Kidney epithelial cell (primary cell): ENCODE measurements at places on chromosomes 12 and 14. TPM values are rescaled to one million over a fixed set of nuclear protein-coding genes. Genes with fewer than 3 reads are reported as not detected.

CLEC1B gene
- not detected in 2 replicates for total RNA-seq

EPYC gene
- not detected in 2 replicates for total RNA-seq

TBC1D30 gene
- total RNA-seq = 3.7 and 4.6 TPM in 2 replicates

TMCC3 gene
- total RNA-seq = 22.8 and 24.1 TPM in 2 replicates

C12orf54 gene
- not detected in 2 replicates for total RNA-seq

DUSP16 gene
- total RNA-seq = 22.7 and 24.5 TPM in 2 replicates

TROAP gene
- 4.8 and 10.3 TPM in 2 replicates for total RNA-seq

ENDOU gene
- not detected in 2 replicates for total RNA-seq

IFI27L1 gene
- total RNA-seq = 21.5 and 24.7 TPM in 2 replicates

GARIN6 gene
- not detected in 2 replicates for total RNA-seq

PLEKHG7 gene
- not detected in 2 replicates for total RNA-seq

GRCh38 chr12:51323966-51324895, at the start of gene BIN2:
TSS of gene BIN2 (minus strand) at chr12:51324174. CDS start at chr12:51324102, 72 bp downstream.
- no peak for DNase-seq

GRCh38 chr14:100147181-100147631, 12.2 kb downstream of the DEGS2 start:
- no peak for DNase-seq

GRCh38 chr12:31275491-31275890, 50.5 kb downstream of the SINHCAF start:
- no peak for DNase-seq

DNA sequence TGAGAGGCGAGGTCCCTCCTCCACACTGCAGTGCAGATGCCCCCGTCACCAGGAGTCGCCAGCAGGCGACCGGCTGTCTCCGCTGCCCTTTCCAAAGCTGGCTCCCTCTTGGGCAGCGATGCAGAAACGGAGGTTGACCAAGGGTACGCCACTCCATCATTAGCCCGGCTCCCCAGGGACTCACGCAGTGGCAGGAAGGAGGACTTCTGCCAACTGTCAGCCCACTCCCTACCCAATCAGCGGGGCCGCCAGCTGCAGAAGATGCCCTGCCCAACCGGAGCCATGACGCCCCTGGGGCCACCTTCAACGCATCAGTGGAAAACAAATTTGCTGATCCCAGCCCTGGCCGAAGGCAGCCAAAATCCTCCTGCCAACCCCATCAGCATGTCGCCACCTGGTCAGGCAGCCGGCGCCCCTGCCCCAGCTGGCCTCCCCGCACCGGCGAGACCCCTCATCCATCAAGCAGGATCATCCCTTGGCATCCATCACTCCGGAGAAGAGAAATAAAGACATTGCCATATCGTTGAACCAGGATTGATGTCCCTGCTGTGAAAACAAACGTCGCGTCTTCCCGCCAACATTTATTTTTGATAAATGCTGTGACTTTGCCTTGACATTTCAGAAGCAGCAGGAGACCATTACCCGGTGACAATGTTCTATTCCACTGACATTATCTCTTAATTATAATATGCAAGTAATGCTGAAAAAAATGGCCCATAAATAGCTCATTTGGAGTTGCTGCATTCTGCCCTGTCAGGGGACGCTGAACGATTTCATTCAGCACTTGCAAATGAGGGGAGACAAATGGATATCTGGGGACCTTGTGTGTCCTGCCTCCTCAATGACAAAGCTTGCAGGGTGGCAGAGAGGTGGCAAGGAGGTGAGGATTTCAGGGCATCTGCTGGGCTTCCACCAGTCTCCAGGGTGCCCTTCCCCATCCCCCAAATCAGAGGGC, 105.1 kb downstream of the SCARB1 start:
- no peak for DNase-seq

- DNase-seq = no peak
These were observed 24.7 kb downstream of the ABCD4 start for GRCh38 chr14:74278080-74278479.

GRCh38 chr14:51283402-51284085, 43.5 kb downstream of the TMX1 start:
- peak; percentile 65 for DNase-seq

GRCh38 chr12:22272335-22273151, 62.0 kb downstream of the ST8SIA1 start:
- no peak for DNase-seq

GRCh38 chr12:70583251-70583650, 54.0 kb downstream of the PTPRB start:
- DNase-seq = no peak

GRCh38 chr12:86659985-86660384, 403.8 kb upstream of the MGAT4C start:
- DNase-seq = no peak

DNA sequence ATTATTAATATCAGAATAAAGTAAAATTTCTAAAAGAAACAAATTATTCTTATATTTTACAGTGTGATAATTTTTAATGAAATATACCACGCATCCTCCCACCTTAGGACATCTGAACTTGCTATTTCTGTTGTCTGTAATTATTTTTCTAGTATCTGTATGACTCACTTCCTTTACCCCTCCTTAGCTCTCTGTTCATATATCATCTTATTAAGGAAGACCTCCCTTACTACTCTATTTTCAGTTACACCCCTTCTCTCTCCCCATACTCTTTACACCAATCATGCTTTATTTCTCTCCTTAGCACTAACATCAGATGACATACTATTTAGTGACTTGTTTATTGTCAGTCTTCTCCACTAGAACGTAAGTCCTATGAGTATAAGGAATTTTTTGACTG, 34.2 kb upstream of the C12orf50 start:
- DNase-seq = no peak

GRCh38 chr14:72463291-72463866, 430.5 kb downstream of the DPF3 start:
- DNase-seq = no peak

- DNase-seq = no peak
These were observed 191.9 kb downstream of the STXBP6 start for GRCh38 chr14:24858052-24858451.

GRCh38 chr12:68367903-68368302, 35.7 kb upstream of the MDM1 start:
- DNase-seq = no peak

GRCh38 chr12:113896194-113896593, 69.9 kb downstream of the RBM19 start:
- no peak for DNase-seq

DNA sequence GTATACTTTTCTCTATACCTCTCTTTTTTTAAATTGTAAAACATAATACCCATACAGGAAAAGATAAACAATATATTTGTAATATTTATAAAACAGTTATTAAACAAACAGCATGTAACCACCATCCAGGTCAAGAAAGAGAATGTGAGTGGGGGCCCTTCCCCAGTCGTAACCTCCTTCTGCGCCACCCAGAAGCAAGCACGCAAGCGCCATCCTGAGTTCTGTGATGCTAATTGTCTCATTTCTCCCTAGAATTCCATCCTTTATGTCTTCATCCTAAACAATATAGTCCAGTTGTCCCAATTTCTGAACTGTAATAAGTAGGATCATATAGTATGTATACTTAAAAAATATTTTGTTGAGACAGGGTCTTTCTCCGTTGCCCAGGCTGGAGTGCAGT, 129.5 kb downstream of the EXOC5 start:
- no peak for DNase-seq

GRCh38 chr14:71776471-71777360, 155.5 kb upstream of the RGS6 start:
- DNase-seq = no peak
